ENCODE measurements at places on chromosomes 16 and 17. TPM values are rescaled to one million over a fixed set of nuclear protein-coding genes. Genes with fewer than 3 reads are reported as not detected.

DNA sequence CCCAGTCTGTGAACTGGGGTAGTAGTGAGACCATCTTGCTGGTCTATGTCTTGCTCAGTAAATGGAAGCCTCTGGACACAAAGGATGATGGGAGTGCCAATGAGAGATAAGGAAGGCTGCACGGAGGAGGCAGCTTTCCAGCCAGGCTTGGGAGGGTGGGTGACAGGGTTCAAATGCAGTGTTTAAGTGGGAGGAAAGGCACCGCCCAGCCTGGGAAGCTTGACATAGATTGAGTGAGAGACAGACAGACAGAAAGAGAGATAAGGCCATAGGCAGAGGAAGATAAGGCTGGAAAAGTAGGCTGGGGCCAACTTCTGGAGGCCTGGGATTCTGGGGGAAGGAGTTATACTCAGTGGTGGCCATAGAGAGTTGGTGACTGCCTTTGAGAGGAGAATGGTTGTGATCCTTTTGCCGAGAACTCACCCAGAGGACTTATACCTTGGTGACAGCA, 7.2 kb upstream of the COL1A1 start:
- no peak for DNase-seq

- no peak for DNase-seq
These were observed 22.7 kb downstream of the NXN start for GRCh38 chr17:956905-957304.

- DNase-seq: no peak
These were observed 22.6 kb upstream of the MAPT start for GRCh38 chr17:45871718-45872117.

GRCh38 chr16:63577891-63578290, 1541.7 kb upstream of the CDH8 start:
- no peak for DNase-seq

GRCh38 chr16:391885-392335, 5.1 kb upstream of the NME4 start:
- DNase-seq: peak; percentile 60

DNA sequence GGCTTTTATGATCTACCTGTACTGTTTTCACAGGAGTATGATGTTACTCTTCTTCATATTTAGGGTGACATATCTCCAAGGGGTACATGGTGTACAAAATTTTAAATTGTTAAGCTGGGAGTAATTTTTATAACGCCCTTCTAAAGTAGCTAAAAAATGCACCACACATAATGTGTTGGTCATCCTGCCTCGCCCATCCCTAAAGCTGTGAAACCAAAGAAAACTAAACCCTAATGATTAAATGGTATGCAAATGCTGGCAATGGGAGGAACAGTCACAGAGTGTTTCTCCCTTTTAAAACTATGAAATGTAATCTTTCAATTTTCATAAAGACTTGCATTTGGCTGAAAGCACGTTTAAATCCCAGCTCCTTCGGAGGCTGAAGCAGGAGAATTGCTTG, 2.0 kb upstream of the KRT24 start:
- no peak for DNase-seq

- DNase-seq: no peak
These were observed 426.7 kb upstream of the CDH8 start for GRCh38 chr16:62462971-62463370.

DNA sequence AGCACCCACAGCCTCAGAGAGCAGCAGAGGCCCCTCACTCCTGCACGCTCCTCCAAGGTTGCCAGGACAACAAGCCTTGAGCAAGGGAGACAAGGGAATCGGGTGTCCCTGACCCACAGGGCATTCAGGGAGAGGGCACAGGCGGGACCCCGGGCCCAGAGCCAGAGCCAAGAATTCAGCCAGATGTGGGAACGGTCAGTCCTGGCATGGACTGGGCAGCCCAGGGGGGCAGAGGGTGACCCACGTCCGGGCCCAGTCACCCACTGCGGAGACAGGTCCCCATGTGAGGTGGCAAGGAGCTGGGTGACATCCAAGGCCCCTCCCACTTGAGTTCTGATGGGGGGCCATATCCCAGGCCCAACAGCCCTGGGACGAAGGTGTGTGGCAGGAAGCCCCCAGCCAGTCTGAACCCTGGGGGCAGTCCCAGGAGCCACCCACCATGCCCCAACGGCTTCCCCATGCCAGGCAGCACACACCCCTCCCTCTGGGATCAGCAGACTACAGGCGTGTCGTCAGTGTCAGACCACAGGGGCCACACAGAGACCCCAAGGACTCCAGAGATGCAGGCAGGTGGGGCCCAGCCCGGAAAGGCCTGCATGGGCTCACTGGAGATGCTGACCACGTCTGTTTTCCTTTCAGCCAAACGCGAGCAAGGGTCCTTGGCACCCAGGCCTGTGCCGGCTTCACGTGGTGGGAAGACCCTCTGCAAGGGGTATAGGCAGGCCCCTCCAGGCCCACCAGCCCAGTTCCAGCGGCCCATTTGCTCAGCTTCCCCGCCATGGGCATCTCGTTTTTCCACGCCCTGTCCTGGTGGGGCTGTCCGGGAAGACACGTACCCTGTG, 23.0 kb downstream of the USP6 start:
- no peak for DNase-seq

C16orf92 gene
- polyA plus RNA-seq: not detected

SEZ6 gene
- 0.01 TPM for polyA plus RNA-seq

ACSF2 gene
- polyA plus RNA-seq: 109 TPM

DNAAF8 gene
- polyA plus RNA-seq: 0.27 TPM
